Hematopoietic multipotent progenitor cell treated with erythropoietin and hydrocortisone succinate and interleukin-3 and kit ligand, for 4 days (in vitro differentiated cells): ENCODE measurements at places on chromosomes 3 and 15.

DNA sequence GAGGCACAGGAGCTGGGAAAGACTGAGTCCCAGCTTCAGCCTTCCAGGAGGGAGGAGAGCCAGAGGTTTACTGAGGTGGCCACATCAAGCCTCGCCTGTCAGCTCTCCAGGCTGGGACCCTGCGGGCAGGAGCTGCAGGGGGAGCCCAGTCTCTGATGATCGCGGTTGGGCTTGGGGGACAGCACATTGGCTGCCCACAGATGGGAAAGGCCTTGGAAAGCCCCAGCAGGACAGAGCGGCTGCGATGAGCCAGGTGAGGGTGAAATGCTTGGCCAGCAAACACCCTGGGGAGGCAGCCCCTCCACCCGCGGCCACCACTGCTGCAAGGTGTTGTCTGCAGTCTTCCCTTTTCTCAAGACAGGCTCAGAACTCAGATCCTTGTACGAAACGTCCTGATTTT, 31.2 kb downstream of the SEC61A1 start:
- DNase-seq, result no peak

GRCh38 chr3:30141927-30142326, 464.5 kb upstream of the TGFBR2 start:
- no peak for DNase-seq

- DNase-seq, result no peak
Measured at GRCh38 chr15:42387603-42388002, 28.3 kb downstream of the CAPN3 start.

DNA sequence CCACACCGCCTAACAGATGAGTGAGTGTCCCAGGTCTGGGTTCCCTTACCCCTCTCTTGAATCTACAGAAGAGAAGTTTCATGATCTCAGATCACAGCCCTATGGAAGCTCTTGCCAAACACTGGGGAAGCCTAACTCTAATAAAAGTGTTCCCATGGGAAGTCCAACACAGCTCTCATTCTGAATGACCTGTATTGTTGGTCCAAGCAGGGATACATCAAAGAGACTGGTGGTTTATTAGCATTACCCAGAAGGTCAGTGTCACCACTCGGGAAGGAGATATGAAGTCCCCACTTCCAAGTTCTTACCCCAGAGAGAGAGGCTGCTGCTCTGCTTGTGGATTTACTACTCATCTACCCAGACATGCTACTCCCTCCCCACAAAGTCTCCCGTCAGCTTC, 9.0 kb upstream of the NCBP2 start:
- DNase-seq, result no peak

GRCh38 chr3:62453448-62453847, 80.1 kb upstream of the FEZF2 start:
- no peak for DNase-seq

GRCh38 chr3:61914276-61914675, 352.9 kb downstream of the PTPRG start:
- DNase-seq, result no peak

DNA sequence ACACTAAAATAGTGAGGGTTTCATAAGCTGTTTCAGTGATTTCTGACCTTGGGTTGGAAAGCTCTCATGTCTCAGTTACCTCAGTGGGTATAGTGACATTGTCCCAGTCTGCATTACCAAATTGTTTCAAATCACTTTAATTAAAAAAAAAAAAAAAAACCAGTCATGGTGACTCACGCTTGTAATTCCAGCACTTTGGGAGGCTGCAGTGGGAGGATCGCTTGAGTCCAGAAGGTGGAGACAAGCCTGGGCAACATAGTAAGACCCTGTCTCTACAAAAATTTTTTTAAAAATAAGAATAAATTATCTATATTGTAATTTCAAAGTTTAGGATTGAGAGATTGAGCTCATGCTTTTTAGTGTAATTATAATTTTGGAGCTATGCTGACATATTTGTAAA, 78.0 kb downstream of the MBNL1 start:
- DNase-seq, result no peak

DNA sequence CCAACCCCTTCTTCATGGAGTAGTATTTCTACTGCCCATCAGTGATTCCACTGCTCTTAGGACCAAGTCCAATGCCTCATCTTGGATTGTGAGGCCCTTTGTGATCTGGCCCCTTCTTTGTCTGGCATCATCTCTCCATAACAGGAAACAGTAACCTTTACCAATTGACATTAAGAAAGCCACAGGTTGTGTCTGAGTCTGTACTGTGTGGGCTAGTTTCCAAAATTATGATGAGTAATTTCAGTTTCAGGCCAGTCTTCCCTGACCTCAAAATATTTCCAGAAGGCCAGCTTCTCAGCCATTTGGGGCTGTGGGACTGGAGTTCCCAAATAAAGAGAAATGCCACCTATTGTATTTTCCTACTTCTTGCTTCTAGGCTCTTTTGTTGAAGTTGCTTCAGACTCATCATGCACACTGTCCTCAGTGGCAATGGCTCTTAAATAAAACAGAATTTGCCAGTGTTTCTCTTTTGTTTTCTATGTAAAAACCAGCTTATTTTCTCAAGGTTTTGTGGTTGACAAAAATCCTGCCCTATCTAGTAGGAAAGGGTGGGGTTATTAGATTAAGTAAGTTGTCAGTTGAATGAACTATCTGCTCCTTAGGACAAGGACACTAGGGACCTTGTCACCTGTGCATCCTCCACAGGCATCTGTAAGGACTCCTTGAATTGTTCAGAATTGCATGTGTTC, 47.0 kb upstream of the ACKR4 start:
- peak; percentile 41 for DNase-seq

- DNase-seq, result peak; percentile 55
Measured at GRCh38 chr15:80093854-80094418, 34.5 kb downstream of the ZFAND6 start.

GRCh38 chr3:181534781-181535221, 176.9 kb upstream of the SOX2 start:
- peak; percentile 91 for DNase-seq

DNA sequence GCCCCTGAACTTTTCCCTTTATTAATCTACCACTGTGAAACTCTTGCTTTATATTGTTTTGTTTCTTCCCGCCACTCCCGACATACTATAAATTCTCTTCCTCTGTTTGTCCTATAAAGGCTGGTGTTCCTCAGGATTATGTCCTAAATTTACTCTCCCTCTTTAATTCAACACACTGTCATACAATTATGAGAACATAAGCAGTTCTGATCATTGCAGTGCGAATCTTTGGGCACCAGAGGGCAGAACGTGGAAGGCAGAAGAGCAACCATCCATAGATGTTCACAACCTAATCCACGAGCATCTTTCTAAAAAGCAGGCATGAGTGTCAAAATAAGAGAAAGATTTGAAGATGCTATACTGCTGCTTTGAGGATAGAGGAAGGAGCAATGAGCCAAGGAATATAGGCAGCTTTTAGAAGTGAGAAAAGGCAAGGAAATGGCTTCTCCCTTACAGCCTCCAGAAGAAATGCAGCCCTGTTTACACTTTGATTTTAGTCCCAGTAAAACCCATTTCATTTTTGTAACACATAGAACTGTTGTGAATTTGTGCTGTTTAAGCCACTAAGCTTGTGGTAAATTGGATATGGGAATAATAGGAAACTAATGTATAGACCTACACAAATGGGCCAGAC, 179.4 kb downstream of the GBE1 start:
- DNase-seq, result peak; percentile 72

DNA sequence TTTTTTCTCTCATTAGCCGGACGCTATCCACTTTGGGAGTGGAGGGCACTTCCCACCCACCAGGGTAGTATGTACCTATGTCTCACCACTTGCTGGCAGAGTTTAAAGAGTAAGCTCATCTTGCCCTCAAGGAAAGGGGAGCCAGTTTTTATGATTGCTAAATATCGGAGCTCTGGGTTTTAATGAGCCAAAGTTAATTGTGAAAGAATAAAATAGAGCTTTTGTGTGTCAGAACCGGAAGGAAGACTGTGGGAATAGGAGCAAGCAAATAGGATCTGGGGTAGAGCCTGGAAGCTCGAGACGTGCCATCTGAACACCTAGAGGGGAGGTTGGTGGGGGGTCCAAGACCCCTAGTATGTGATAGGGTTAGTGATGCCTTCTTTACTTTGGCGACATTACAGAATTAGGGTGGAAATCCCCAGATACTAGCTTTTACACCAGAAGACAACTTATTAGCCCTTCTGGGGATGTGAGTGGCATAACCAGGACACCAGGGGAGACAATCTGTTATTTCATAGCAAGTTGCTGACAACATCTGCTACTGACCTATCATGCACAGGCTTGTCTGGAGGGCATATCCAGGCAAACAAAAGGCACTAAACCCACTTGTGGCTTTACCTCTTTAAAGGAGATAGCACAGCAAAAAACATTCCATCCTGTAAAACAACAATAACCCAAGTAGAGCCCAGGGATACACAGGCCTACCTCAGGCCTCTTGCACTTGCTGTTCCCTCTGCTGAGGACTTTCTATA, 333.8 kb downstream of the ZNF621 start:
- no peak for DNase-seq

DNA sequence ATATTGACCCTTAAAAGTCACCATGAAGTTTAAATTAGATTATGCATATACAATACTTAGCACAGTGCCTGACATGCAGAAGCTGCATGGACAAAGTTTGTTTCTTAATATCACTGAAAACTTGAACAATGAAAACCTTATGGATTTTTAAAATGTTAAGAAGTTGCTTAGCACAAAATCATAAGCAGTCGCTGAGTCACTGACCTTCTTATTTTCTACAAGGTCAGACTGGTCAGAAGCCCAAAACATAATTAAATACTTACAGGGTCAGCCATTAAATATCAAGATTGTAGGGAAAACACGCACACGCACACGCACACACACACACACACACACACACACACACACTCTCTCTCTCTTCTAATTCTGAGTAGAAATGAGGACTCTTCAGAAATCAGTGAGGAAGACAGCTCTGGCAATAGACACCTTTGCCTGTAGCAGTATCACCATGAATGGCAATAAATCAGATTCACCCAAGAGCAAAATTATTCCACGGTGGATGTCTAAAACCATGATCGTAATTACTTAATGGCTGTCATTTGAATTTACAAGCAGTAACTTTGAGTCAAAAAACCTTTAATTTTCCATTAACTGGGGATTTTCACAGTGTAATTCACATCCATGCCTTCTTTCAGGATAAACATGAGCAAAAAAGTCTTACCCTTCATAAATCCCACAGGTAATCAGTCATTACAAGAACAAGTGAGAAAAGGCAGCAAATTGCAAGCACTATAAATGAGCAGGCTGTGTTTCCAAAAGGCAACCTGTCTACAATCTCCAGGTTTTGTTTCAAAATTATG, 147.5 kb downstream of the OSBPL10 start:
- DNase-seq, result no peak

DNA sequence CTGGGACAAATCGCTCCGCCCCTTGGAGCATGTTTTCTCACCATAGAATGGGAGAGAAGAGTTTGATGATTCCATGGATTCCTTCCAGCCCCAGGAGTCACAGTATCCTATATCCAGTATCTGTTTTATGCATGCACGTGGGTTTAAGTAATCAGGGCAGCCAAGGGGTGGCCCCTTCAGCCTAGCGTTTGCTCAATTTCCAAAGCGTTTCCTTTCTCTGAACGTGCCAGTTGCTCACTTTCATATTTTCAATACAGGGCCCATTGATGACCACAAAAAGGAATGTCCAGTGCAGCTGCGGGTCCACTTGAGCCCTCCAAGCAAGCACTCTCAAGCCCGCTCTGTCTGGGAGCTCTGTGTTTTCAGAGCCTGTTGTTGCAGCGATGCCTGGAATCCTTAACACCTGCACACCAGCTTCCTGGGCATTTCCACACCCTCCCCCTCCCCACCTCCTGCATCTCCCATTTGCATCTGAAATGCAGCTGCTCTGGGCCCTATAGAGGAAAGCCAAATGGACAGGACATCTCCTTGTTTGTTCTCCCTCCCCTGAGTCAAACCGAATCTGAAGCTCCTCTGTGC, 164.3 kb upstream of the LPP start:
- DNase-seq, result no peak

- no peak for DNase-seq
Measured at GRCh38 chr3:33417066-33417673, 23.0 kb downstream of the UBP1 start.

DNA sequence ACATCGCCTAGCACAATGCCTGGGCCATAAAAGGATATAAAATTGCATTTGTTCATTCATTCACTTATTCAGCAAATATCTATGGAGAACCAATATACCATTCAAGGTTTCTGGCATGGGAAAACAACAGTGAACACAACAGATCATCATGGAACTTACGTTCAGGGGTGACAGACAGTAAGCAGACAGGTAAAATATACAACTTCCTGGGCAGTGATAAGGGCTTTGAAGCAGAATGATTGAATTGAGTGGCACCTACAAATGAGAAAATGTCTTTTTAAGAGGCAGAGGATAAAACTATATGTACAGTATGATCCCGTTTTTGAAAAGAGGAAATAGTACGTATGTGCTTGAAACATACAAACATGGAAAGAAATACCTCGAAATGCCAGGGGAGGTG, 39.2 kb downstream of the CMTM7 start:
- DNase-seq, result no peak

GRCh38 chr15:99511866-99512661, 53.7 kb upstream of the MEF2A start:
- peak; percentile 23 for DNase-seq

GRCh38 chr15:60590935-60591495, 112.1 kb upstream of the ICE2 start:
- DNase-seq, result peak; percentile 60

DNA sequence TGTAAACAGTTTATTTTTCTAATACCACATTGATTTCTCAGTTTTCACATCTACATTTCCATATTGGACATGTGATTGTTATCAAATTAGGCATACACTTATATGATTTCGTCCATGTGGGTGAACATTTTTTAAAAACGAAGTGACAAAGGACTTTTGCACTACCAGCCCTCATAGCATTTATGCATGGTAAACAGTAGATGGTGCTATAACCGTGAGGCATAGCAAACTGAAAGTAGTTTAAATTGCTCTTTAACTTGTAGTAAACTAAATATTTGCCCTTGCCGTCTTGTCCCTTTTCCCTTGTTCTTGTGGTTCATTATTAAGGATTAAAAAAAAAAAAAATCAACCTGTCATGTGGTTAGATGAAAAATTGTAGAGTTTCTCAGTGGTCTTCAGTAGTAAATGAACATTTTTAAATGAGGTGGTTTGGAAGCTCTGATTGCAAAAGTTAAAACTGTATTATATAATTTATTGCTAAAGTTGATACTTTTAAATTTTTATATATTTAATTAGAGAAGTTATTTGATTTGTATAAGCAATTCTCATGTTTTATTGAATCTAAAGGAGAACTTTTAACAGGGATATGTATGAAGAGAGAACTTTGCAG, 24.0 kb downstream of the STX19 start:
- DNase-seq, result peak; percentile 87

DNA sequence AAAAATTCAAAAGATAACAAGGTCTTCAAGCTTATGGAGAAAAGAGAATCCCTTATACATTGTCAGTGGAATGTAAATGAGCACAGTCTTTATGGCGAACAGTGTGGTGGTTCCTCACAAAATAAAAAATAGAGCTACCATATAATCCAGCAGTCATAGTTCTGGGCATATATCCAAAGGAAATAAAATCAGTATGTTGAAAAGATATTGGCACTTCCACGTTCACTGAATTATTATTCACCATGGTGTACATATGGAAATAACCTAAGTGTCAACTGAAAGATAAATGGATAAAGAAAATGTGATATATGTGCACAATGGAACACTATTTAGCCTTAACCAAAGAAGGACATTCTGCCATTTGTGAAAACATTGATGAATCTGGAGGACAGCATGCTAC, 1161.2 kb downstream of the ROBO2 start:
- no peak for DNase-seq

- DNase-seq, result peak; percentile 10
Measured at GRCh38 chr3:152786977-152787681, 47.8 kb upstream of the P2RY1 start.

- no peak for DNase-seq
Measured at GRCh38 chr15:58064082-58064979, 1.2 kb downstream of the ALDH1A2 start.
